ENCODE measurements at places on chromosomes 11 and 22.
A peak's percentile ranks its signal among the peaks of the same experiment; 100 is the strongest.

- DNase-seq, result no peak
These were observed 114.5 kb downstream of the FEZ1 start for GRCh38 chr11:125381499-125382044.

DNA sequence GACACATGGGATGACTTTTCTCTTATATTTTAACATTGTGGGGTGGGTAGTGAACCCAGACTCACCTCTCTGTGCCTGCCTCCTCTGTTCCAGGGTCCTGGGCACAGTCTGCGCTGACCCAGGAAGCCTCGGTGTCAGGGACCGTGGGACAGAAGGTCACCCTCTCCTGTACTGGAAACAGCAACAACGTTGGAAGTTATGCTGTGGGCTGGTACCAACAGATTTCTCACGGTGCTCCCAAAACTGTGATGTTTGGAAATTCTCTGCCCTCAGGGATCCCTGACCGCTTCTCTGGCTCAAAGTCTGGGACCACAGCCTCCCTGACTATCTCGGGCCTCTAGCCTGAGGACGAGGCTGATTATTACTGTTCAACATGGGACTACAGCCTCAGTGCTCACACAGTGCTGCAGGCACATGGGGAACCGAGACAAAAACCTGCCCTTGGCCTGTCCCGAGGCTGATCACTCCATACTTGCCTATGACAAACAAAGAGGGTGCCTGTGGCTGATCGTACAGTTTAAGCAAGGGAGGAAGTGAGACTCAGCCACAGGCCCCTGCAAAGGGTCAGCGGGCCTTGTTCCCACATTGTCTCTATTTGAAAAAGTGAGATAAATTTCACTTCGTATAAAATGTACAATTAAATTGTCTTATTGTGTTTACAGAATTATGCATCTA, 43.7 kb upstream of the TOP3B start:
- no peak for DNase-seq

- DNase-seq, result peak; percentile 9
These were observed 94.0 kb upstream of the APOA1 start for GRCh38 chr11:116931206-116931953.

- no peak for DNase-seq
These were observed 25.0 kb upstream of the SERPIND1 start for GRCh38 chr22:20748731-20749428.

DNA sequence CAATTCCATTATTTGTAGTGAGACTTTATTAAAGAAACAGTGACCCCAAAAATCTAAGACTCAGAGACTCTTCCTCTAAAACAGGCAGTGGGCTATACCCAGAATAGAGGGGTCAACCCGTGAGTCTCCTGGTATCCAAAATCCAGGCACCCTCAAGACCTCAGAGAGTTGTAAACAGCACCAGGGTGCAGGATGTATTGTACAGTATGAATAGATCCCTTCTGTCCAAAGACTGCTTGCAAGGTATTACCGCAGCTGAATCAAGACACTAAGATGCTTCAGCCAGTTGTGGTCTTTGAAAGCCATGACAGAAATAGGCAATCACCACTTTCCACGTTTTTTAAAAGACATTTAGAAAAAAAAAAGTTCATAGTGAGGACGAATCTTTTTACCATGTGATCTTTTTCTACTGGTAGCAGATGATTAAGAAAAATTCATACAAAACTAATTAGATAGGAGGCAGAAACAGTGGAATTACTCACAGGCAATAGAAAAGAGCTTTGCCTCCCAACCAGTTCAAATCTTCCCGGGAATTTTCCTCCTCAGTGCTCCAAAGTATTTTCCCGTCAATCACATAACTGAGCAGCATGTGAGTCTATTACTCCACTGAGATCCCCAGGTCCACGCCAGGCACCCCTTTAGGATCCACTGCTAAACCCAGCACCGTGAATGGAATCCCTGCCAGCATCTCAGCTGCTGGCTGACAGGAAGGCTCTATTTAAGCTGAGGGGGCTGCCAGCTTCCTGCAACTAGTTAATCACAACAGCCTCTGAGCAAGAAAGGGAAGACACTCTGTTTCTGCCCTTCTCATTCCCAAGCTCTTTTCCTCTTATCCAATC, 113.1 kb downstream of the ETS1 start:
- no peak for DNase-seq

DNA sequence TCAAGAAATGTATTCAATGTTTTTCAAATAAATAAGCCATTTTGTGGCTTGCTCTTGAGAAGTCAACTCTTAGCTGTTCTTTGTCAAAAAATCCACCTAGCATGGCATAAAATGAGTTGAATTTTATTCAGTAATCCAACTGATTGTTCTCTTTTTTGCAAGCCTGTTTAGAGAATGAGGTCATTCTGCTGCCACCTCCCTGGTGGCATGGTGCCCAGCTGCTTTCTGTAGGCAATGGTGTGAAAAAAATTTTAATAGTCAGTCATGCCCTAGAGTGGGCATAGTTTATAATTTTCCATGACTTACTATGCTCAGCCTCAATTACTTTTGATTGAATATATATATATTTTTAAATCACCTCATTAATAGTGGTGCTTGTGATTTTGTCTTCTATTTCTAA, 177.2 kb downstream of the INSC start:
- DNase-seq, result no peak

- DNase-seq, result no peak
These were observed 73.4 kb downstream of the WNT7B start for GRCh38 chr22:45903355-45904135.

- no peak for DNase-seq
These were observed 8.1 kb downstream of the SCARF2 start for GRCh38 chr22:20429254-20430100.

DNA sequence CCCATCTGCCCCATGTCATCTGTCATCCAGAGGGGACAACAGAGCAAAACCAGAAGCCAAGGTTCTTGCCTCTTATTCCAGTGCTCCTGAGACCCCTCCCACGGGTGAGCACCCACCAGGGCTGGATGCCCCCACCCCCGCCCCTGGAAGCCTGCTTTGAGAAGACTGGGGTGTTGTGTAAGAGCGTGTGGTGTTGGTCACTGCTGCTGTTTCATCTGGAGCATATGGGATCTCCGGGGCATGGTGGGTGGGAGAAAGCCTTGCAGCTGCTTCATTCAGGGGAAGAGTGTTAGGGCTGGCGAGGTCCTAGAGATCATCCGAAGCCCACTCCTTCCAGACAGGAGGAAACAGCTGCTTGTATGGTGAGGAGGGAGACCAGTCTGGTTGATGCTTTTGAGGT, 54.1 kb downstream of the CHRDL2 start:
- no peak for DNase-seq

- no peak for DNase-seq
These were observed 11.6 kb downstream of the GRIK4 start for GRCh38 chr11:120523196-120523595.

DNA sequence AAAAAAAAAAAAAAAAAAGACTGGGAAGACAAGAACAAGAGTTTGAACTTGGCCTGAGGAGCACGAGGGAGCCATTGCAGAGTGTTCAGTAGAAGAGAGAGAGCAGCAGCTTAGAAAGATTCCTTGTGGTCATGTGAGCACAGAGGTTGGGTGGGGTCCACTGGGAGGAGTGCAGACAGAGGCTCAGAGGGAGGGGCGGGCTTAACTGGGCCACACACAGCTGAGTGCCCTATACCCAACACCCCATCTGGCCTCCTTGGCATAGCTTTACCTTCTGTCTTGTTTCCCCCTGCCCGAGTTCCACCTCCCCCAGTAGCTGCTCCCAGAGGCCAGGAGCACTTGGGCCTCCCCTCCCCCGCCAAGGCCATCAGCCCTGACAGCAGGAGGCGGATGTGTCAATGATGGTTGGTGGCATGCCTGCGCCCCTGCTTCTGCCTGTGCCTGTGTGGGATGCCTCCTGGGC, 12.1 kb downstream of the C11orf86 start:
- no peak for DNase-seq

GRCh38 chr11:16773981-16774935, 35.8 kb downstream of the C11orf58 start:
- DNase-seq, result no peak

GRCh38 chr22:35056486-35056885, 9.5 kb upstream of the ISX start:
- no peak for DNase-seq

DNA sequence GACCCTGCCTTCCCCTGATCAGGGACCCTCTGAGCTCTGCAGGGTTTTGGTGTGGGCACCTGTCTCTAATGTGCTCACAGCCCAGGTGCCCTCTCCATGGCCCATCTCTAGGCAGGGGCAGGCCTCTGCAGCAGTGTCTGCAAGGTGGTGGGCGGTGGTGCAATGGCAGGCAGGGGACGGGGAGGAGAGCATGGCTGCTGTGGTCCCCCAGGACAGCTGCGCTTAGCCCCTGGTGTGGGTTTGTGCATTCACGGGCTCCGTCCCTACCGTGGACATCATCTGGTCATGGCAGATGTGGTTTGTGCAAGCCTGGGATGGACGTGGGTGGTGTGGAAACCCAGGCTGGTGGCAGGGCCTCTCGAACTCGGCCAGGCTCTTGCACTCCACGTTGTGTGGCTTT, 443.1 kb downstream of the TBC1D22A start:
- DNase-seq, result no peak

- DNase-seq, result no peak
These were observed 1.4 kb downstream of the OR52N2 start for GRCh38 chr11:5809905-5810795.

- DNase-seq, result no peak
These were observed 1.4 kb upstream of the C11orf24 start for GRCh38 chr11:68273026-68273738.

GRCh38 chr11:27354359-27354965, 8.6 kb downstream of the CCDC34 start:
- DNase-seq, result no peak

- DNase-seq, result no peak
These were observed 118.6 kb downstream of the ARHGAP42 start for GRCh38 chr11:100805506-100806199.

DNA sequence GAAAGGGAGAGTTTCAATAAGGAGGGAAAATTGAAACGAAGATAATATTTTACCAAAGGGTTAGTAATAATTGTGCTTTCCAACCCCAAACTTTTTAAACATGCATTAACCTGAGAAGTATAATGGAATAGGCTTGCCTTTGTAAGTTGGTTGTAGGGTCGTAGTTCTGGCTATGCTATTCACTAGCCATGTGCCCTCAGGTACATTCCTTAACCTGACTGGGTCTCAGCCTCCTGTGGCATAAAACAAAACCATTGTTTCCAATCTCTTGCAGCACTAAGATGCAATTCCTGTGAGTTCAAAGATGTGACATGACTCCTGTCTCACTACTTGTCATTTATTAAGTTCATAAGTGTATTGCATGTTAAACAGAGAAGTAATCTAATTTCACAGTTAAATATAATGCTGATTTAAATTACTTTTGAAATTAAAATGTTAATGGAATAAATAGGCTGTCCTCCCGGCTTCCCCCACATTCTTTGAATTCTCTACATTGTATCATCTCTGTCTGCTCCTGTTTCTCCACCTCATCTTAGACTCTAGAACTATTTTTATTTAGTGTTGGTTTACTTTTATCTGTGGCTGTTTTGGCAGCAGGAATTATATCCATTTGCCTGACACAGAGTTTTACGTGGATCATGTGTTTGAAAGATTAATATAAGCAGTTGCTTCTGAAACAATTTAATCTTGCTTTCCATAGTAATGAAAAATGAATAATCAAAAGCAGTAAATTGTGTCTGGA, 216.3 kb downstream of the FAT3 start:
- DNase-seq, result no peak

DNA sequence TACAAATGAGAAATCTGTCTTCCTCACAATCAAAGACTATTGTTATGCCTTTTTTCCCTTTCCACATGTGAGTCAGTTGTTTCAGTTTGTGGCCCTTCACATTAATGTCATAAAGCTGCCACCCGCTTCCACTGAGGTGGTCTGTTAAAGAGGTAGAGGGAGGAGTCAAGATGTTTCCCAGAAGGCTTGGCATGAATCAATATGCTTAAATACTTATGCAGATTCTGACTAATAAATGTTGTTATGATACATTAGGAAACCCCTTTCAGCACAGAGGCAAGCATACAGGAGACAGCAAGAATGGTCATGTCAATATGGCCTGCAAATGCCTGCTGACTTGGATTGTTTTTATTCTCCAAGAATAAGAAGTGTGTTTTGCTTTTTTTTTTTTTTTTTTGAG, 6.5 kb downstream of the RTN3 start:
- no peak for DNase-seq

GRCh38 chr22:41833369-41834004, 582 bp downstream of the SREBF2 start:
- DNase-seq, result no peak

GRCh38 chr22:47423861-47424820, 661.7 kb downstream of the TBC1D22A start:
- no peak for DNase-seq

DNA sequence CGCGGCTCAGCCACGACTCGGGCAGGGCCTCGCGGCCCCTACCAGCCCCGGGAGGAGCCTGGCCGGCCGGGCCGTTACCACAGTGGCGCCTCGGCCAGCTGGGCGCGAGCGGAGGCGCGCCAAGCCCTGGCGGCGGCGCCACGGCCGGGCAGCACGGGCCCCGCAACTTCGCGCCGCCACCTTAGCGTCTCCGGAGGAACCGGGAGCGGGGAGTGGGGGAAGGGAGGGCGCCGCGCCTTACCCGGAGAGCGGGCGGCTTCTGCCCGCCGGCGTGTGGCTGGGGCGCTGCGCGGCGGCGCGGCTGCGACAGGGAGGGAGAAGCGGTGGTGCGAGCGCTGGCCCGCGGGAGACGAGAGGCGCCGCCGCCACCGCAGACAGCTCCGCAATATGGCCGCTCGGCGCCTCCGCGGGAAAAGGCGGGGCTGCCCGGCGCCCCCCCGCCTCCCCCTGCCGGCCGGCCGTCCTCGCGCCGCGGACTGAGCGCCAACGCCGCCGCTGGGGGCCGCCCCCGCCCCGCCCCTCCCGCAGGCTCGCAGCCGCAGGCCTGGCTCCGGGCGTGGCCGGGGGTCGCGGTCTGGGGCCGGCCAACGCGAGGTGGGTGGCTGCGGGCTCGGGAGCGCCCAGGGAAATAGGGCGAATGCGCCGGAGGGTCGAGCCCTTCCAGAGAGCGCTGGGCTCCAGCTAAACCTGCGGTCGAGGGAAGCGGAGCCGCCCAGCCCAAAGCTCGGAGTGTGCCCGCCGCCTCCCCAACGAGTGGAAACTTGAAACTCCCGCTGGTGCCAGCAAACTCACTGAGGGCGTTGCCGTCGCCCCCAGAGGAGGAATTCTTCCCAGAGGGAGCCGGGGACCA, at the start of gene RDX:
TSS of gene RDX (minus strand) at position 389 of the 850 bp plus-strand sequence. CDS start 16,922 bp downstream, outside the sequence.
- DNase-seq, result peak; percentile 77

DNA sequence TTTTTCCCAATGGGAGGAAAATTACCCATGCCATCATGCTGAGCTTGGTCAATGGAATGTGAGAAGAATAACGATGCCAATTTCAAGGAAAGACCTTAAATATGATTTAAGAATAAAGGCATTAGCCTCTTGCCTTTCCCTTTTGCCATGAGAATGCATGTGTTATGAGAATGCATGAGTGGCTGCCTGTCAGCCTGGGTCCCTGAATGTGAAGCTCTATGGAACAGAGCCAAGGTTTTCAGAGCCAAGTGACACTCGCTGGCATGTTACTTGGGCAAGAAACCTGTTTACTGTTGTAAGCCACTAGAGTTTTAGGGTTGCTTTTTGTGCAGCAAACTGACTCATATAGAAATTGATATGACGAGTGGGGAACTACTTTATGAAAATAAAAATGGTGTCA, 75.7 kb downstream of the JRKL start:
- DNase-seq, result no peak

- DNase-seq, result no peak
These were observed 40.5 kb upstream of the DDI1 start for GRCh38 chr11:103995896-103996295.
